ENCODE measurements at places on chromosomes 16 and 17.

- peak; percentile 58 for DNase-seq
Observed at GRCh38 chr17:37770631-37771518, 26.0 kb upstream of the HNF1B start.

GRCh38 chr17:54901230-54901822, 674 bp downstream of the TOM1L1 start:
- DNase-seq: no peak

GRCh38 chr17:77470800-77471733, 330.3 kb downstream of the SEC14L1 start:
- DNase-seq: peak; percentile 87

DNA sequence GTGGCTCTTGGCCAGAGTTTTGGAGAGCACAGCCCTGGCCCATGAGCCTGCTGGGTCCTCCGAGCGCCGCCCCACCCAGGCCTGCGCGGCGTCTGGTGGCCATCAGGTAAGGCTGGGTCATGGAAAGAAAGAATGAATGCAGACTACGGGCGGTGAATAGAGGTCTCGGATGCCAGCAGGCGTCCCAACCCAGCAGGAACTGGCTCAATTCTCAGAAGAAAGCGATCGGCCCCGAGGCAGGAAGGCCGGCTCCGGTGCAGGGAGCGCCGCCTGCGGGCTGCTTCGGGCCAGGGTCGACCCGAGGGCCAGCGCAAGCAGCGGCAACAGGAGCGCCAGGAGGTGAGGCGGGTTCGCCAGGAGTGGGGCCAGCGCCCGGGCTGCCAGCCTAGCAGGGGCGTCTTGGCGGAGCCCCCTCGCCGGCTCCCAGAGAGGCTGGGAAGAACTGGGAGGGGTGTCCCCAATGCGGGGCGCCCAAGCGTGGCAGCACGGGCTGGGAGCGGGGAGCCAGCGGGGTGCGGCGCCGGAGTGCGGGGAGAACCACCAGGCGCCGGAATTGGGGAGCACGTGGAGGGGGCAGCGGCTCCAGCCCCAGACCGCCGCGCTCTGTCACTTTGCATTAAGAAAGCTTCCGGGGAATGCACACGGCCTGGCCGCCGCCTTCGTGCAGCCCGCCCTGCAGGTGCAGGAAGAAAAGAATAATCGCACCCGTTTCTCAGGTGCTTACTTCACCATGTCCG, 7.1 kb upstream of the TMC5 start:
- DNase-seq: no peak

GRCh38 chr17:57106836-57107497, 21.9 kb downstream of the AKAP1 start:
- no peak for DNase-seq

DNA sequence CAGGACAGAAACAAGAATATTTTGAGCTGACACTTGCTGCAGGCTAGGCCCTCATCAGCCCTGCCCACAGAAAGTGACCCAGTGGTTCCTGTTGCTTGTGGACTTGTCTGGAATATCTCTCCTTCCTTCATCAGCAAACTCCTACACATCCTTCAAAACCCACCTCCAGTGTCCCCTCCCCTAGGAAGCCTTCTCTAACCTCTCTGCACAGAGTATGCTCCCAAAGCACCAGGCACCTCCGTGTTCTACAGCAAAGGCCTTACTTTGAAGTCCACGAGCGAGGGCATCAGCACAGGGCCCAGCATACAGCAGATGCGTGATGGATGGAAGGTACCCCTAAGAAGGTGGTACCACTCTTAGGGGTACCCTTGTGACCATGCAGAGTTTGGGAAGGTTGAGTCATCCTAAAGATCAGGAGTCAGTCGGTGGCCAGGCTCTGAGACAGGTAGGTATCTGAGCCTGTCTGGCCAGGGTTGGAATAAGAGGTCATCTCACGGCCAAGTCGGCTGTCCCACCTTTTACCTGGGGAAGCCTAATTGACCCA, 2.0 kb downstream of the CCDC102A start:
- DNase-seq: peak; percentile 39

Measured in SJSA1 (cell line).